ENCODE measurements at places on chromosomes 7 and 10.
A peak's percentile ranks its signal among the peaks of the same experiment; 100 is the strongest.

DNA sequence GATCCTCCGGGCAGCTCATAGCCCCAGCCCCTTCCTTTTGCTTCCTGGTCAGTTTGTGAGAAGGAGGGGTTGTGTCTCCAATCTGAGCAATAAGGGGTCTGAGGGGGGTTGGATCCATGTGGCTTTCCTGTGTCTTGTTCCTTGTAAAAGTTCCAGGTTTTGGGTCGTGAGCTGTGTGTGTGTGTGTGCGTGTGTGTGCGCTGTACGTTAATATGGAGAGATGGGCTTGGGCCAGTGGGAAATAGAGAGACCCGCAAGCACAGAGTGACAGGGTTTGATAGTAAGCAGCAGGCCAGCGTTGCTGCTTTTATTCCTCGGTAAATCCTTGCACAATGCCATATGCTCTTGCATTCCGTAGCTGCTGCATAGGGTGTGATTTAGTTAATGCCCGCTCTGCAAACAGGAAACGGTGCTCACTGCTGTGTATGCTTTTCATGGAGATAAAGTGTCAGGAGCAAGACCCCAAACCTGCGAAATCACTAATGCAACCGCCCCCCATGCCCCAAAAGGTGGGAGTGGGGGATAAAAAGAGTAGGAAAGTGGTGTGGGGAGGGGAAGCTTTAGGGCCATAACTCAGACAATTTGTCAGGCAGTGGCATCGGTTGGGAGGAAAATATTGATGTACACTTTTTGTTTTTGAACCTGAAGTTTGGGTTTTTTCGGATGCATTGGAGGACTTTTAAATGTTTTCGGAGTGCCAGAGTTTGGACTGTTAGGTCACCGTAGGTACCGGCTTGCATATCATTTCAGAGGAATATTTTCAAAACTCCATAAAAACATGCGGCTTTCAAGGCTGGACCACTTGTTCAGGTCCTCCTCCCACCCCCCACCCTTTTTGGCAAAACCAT, 108.7 kb downstream of the TCF7L2 start:
- no peak for DNase-seq

DNA sequence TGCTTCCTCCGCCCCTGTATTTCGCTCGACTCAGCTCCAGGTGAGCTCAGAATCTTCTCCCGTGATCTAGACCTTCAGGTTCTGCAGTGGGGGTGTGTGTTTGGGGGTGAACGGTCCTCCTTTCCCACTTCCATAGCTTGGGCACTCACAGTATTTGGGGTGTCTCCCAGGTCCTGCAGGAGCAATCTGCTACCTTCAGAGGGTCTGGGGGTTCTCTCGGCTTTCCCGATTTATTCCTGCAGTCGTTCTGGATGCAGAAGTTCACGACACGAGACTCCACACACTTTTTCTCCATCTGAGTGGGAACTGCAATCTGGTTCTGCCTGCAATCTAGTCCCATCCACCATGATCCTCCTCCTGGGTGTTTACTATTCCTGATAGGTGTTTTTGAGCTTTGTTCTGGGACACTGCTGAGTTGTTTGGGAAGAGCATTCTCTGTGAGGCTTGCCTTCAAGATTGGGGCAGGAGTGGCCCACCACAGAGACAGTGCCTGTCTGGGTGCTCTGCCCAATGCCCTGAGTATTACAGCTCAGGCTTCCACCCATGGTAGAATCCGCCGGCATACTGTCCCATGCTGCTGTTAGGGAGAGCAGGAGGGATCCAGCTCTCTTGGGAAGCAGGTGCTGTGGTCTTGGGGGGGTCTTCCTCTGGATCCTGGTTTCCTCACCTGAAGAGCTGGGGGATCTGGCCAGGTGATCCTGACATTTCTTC, 29.8 kb downstream of the JAKMIP3 start:
- DNase-seq: no peak

GRCh38 chr7:28596245-28596935, 184.1 kb downstream of the CREB5 start:
- DNase-seq: no peak

DNA sequence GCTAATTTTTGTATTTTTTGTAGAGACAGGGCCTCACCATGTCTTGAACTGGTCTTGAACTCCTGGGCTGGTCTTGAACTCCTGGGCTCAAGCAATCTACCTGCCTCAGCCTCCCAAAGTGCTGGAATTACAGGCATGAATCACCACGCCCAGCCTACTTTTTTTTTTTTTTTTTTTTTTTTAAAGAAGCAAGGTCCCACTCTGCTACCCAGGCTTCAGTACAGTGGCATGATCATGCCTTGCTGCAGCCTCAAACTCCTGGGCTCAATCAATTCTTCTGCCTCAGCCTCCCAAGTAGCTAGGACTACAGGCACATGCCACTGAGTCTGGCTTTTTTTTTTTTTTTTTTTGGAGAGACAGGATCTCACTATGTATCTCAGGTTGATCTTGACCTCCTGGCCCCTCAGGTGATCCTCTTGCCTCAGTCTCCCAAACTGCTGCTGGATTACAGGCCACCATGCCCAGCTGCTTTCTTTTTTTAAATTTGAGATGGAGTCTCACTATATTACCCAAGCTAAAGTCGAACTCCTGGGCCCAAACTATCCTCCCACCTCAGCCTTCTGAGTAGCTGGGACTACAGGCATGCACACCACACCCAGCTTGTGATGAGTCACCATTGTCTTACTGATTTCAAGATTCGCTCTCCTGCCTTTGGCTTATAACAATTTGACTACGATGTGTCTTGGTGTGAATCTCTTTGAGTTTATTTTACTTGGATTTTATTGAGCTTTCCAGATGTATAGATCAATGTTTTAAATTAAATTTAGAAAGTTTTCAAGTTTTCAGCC, 9.0 kb downstream of the RPEL1 start:
- no peak for DNase-seq

GRCh38 chr7:26857506-26858240, 6.7 kb downstream of the SKAP2 start:
- DNase-seq: no peak

GRCh38 chr10:15244635-15245197, 76.2 kb upstream of the NMT2 start:
- no peak for DNase-seq

- peak; percentile 40 for DNase-seq
These were observed 104.4 kb downstream of the PTPRE start for GRCh38 chr10:128011059-128011979.

DNA sequence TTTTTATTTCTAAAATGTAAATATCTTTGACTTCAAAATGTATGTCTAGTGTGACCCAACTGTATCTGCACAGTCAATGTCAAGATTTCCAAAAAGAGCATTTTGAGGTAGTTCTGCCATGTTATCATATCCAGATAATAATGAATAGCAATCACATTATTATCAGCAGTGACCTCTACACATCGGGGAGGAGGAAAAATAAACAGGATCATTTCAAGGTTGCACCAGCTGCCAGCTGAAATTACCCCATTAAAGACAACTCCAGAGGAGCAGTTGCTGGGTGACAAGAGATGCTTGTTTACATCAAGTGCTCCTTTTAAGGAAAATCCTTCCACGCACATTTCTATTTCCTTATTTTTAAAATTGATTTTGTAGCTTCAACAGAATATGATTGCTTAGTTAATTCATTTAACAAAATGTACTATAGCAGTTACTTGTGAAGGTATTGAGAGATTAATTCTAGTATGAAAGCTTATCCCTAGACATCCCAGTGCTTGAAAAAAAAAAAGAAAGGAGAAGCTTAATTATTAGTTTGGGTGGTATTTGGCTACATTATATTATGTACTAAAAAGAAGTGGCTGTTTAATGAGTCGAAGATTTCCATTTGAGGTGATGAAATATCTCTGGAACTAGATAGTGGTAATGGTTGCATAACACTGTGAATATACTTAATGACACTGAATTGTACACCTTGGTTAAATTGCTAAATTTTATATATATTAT, 19.3 kb upstream of the SLC35G1 start:
- DNase-seq: no peak

DNA sequence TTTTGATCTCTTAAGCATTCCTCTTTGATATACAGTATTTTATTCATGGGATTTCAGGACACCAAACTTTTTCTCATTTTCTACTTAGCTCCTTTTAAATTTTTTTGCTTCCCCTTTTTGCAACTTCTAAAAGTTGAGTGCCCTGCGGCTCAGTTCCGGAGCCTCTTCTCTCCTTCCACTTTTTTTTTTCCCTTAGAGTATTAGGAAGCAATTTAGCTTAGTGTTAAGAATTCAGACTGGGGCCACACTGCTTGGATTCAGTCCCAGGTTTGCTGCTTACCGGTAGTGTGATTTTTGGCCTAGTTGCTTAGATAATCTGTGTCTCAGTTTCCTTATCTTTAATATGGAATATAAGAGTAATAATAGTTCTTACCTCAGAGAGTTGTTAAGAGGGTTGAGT, 3.4 kb downstream of the STAM start:
- DNase-seq: no peak

DNA sequence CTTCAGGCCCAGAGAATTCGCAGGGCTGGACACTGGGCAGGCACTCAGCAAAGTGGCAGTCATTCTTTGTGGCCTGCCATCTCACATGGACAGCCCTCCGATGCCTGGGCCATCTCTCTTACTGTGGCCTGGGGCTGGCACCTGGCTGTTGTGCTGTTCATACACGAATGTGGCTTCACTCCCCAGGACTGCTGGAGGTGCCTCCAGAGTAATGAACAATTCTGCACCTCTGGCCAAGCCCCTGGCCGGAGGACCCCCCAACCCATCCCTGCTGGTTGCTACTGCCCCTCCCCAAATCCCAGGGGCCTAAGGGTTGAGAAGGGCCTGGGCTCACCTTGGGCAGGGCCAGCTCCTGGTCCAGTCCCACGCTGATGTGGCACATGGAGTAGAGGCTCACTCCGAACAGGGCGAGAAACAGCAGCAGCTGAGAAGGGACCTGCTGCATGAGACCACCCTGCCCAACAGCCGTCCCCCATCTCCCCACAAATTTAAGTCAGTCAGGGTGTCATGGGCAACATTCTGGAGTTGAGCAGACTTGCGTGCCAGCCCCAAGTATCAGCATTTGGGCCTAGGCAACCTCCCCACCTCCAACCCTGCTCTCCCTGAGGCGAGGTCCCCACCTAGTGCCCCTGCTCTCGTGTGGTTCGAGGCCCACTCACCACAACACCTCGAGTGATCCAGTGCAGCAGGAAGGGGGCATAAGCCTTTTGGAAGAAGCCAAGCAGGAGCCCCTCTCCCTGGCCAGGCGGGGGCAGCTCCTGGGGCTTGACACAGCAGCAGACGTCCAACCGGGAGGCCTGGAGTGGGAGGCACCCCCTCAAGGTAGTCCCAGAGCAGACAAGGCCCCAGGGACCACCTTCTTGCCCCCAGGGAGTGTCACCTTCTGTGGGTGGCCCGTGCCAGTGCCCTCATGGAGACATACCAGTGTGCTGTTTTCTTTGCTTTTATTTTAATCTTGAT, 9.4 kb downstream of the NPC1L1 start:
- DNase-seq: no peak

GRCh38 chr7:140214075-140214684, 37.4 kb upstream of the KDM7A start:
- DNase-seq: no peak

- DNase-seq: peak; percentile 10
These were observed 60.4 kb upstream of the KCNIP2 start for GRCh38 chr10:101903827-101904550.

DNA sequence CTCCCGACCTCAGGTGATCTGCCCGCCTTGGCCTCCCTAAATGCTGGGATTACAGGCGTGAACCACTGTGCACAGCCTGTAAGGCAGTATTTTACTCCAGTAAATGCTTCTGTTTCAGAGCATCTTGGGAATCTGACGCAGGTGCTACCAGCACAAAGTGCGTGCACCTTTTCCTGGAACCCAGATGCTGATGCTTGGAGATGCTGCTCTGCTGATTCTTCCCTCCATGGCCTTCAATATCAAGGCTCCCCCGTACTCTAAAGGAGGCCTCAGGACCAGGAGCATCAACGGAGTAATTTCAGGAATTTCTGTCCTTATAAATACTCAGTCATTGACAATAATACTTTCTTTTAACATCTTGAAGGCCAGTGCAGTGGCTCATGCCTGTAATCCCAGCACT, 23.5 kb downstream of the DENND2A start:
- no peak for DNase-seq

DNA sequence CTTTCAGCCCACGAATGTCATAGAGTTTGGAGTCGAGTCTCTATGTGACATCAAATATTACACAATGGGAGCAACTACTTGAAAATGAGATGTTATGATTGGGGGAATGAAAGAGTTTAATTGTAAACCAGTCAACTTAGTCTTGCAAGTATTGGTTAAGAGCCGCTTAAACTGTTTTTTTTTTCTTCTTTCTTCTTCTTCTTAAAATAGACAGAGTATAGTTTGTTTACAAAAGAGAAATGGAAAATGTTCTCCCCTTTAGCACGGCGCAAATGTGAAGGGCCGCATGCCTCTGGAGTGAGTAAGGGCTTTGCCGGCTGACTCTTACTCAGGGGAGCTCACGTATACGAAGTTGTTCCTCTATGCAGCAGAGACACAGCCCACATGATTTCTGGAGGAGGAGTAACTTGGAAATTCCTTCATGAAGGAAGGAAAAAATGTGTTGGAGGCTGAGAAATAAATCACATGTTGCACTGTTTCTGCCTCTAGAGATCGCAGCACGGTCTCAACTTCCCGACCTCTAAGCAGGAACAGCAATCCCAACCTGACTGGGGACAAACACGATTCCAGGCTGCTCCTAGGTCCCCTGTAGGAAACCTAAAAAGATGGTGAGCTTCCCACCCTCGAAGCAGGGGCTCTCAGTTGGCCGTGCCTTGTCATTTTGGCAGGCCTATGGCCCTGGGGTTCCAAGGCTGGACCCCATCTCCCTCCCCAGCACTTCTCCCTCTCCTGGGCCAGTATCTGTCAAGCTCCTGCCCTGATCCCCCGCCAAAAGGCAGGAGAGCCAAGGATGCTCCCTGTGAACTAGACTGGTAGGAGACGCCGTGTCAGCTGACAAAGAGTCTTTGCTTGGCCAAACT, 44.8 kb downstream of the MYOF start:
- DNase-seq: no peak

- no peak for DNase-seq
These were observed 133.6 kb downstream of the SEMA3C start for GRCh38 chr7:80785276-80785675.

DNA sequence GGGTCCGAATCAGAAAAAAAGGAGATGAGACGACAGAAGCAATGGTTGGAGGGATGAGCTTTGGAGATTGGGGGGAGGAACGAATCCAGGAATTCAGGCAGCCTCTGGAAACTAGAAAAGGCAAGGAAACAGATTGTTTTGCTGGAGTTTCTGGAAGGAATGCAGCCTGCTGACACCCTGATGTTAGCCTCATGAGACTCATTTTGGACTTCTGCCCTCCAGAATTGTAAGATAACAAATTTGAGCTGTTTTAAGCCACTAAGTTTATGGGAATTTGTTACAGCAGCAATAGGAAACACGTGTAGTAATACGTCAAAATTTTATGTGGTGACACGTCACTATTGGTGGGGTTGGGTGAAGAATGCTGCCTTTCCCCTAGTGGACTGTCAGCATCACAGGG, 25.6 kb upstream of the NPS start:
- no peak for DNase-seq

GRCh38 chr7:2853147-2853546, 9.0 kb upstream of the GNA12 start:
- DNase-seq: no peak

DNA sequence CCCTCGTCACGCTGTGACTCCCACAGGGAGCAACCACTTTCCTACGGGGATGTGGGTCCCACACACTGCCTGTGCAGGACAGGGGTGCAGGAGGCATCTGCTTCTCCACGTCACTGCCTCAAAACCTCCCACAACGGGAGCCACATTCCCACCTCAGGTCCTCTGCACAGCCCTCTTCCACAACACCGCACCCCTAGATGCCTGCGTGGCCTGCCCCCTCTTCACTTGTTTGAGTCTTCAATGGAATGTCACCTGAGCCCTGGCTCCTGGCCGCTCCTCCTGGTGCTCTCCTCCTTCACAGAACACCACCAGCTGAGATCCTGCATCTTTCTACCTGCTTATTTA, 73.6 kb downstream of the MAD1L1 start:
- no peak for DNase-seq
